Stimulated activated CD8-positive, alpha-beta memory T cell treated with anti-CD3 and anti-CD28 coated beads, Interleukin-15, amount 100 ng/mL, for 48 hours (primary cell): ENCODE measurements at places on chromosomes 12 and 14.

- DNase-seq: no peak
Measured at GRCh38 chr14:81849714-81850113, 316.1 kb upstream of the SEL1L start.

- no peak for DNase-seq
Measured at GRCh38 chr12:12582193-12582881, 19.7 kb upstream of the DUSP16 start.

DNA sequence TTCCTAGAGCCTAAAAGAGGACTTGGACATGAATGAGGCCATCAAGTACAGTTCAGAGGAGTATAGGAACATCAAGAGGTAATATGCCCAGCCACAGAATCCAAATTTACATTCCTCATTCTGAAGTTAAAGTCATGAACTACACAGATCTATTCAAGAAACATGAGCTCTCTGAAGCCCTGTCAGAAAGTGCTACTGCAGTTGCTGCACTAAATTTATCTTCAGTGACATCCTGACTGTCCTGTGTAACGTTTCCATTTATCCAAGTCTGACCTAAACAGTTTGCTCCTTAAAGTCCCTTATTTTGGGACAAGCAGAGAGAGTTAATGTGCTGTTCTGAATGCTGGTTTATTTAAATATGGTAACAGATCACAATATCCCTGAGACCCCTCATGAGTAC lies 28.2 kb downstream of the NEK9 start:
- no peak for DNase-seq

DNA sequence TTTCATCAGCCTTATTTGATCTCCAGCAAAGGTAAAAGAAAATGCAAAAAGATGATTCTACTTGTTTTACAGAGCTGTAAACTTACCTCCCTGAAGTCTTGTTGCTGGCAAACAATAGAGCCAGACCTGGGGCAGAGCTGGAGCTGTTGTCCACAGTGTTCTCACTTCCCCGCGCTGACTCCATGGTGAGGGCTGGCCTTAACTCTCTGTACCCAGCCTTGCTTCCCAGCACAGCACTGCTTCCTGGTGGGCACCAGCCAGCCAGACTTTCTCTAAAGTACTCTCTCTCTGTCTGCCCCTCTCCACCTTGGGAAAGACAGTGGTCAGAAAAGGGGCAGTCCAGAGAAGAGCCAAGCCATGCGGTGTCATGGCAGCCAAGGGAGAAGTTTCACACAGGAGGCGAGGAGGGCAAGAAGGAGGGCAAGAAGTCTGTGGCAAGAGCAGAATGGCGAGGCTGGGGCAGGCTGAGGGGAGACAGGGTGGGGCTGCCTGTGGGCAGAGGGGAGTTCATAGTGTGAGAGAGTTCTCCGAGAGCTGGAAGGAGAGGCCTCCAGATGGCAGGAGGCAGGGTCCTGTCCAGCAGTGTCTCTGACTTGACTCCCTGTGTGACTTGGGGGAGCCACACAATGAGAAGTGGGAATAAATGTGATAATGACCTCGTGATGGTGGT lies 9.3 kb downstream of the EVL start:
- no peak for DNase-seq

- no peak for DNase-seq
Measured at GRCh38 chr12:12221560-12221959, 45.3 kb downstream of the LRP6 start.

GRCh38 chr14:69937367-69938081 lies 58.3 kb downstream of the SMOC1 start:
- DNase-seq: no peak

DNA sequence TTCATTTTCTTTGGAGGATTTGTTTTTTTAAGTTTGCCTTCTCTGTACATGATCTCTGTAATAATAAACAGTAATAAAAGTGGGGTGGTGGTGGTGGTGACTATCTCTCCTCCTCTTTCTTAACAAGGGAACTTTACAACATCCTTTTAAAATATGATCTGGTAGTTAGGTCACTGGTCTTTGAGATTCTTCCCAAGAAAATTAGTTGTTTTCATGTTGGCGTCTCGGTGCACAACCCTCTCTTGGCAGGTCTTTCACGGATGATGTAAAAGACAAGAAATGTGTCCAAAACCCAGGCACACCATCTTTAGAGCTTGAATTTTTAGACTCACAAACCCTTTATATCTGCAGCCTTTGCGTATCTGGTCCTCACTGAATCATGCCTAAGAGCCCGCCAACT lies 488.5 kb upstream of the TBX3 start:
- DNase-seq: no peak

DNA sequence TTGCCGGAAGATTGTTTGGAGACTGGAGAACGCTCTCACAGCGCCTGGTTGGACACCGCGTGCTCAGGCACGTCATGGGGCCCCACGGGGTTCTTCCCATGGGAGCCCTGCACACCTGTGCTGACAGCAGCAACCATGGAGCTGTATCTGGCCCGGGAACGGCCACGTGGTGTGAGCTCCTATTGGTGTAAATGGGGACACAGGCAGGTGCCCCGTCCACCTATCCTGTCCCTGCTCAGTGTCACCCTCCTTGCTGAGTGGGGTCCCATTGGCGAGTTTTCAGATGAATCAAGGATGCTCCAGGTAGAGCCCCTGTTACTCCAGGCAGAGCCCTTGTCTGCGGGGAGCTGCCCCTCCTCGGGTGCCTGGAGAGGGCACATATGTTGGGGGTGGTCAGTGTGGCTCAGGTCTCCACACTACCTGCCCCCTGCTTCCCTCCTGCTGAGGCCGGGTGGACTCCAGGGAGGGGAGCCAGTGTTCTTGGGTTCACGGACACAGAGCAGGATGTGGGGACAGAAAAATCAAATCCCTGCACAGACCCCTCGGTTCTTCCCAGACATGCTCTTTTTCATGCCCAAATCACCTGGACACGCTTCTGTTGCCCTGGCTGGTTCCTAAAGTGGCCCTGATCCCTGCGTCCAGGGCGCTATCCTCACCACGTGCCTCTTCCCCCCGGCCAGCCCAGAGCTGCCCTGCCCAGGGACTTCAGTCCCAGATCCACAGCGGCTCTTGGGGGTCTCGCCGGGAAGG lies 250.1 kb downstream of the ADGRD1 start:
- DNase-seq: no peak

DNA sequence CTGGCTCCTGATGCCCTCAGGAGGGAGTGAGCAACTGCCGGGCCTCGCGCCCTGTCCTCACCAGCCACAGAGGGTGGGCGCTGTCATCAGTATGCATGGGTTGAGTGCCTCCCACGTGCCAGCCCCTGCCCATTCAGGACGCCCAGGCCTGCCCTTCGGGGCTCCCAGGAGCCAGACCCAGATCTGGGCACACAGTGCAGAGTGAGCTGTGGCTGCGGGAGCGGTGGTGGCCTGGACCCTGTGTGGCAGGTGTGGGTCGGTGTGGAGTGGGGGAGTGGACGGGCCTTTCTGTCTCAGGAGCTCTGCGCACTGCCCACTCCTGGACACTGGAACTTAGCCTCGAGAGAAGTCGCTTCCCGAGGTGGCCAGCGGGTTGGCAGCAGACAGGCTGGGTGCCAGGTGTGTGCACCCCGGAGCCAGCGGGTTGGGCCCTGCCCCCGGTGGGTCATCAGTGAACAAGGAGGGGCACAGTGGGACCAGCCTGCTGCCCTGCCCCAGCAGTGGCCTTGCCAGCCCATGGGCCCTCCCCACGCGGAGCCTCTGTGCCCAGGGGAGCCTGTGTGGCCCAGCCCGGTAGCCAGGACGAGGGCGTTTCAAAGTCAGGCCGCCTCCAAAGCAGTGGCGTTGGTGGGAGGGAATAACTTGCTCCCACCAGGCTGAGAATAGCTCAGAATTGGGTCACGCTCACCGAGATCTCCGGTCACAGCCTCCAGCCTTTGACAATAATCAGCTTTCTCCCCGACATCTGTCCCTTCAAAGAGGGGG lies 9.5 kb downstream of the TRMT61A start:
- DNase-seq: no peak

- DNase-seq: no peak
Measured at GRCh38 chr14:31300883-31301282, 93.3 kb upstream of the HECTD1 start.

GRCh38 chr14:103556946-103557758 lies 5.3 kb downstream of the BAG5 start:
- DNase-seq: no peak

DNA sequence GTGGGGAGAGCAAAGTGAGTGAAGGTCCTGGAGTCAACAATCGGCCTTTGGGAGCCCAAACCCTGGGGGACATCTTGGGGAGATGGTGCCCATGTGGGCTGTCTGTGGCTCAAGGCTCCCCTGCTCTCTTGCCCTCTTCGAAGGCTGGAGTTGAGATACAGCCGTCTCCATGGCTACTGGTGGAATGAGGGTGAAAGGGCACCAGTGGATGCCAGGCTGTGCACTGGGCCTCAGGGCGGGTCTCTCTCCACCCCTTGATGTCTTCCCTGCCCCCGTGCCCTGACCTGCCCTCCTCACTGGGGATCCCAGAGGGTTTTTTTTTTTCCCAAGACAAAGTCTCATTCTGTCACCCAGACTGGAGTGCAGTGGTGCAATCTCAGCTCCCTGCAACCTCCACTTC lies 2.0 kb upstream of the ANKRD9 start:
- no peak for DNase-seq

DNA sequence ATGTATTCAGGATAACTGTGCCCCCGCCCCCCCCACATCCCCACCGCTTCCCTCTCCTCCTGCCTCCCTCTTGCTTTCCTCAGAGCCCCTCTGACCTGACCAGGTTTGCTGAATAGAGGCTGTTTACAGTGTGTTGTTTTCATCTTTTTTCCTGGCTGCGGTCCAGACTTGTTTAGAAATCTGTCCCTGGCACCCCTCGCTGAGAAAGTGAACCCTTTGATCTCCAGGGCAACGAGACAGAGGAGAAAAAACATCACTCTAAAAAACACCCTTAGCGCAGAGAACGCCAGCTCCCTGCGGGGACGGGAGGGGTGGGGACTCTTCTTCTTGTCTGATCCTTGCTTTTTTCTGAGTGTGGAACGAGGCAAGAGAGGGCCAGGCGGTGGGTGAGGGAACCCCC lies 22.5 kb downstream of the SDS start:
- no peak for DNase-seq

- no peak for DNase-seq
Measured at GRCh38 chr14:77475432-77476115, 17.7 kb downstream of the AHSA1 start.

- no peak for DNase-seq
Measured at GRCh38 chr12:116598311-116599284, 39.4 kb downstream of the MAP1LC3B2 start.

DNA sequence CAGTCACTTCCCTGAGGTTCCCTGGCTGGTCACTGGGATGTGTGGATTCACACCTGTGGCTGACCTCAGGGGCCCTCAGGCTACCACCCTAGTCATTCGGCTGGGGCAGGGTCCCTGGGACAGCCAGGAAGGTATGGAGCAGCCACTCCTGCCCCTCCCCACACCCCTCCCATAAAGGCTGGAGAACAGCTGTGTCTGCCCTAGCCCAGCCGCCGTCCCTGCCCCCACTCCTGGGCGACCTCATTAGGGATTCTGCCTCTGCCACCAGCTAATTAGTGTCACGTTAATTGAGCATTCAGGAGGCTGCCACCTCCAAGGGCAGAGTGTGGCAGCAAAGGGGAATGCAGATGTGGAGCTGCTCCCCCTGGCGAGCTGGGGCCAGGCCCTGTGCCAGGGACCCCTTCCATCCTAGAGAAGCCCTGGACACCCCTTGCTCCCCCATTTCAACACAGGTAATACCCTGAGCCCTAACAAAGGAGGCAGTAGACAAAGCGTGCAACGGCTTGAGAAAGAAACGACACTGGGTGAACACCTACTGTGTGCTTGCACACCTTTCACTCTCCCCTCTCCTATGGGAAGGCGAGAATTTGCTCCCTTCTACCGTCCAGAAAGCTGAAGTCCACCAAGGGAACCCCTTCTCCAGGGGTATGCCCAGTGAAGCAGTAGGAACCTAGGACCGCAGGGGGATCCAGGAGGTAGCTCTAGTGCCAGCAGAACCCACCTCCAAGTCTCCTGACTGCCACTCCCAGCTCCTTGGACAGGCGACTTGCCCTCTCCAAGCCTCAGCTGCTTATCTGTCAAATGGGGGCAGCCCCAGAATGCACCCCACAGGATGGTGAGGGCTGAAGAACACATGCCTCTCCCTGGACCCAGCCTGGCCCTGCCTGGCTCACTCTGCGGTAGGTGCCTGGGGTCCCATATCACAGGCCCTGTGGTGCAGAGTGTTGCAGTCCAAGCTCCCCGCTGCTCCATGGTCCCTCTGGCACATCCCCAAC lies 45.1 kb downstream of the FAM222A start:
- no peak for DNase-seq

- no peak for DNase-seq
Measured at GRCh38 chr12:41768456-41768855, 376.2 kb downstream of the GXYLT1 start.

- DNase-seq: no peak
Measured at GRCh38 chr12:109289551-109289950, 19.5 kb downstream of the FOXN4 start.

DNA sequence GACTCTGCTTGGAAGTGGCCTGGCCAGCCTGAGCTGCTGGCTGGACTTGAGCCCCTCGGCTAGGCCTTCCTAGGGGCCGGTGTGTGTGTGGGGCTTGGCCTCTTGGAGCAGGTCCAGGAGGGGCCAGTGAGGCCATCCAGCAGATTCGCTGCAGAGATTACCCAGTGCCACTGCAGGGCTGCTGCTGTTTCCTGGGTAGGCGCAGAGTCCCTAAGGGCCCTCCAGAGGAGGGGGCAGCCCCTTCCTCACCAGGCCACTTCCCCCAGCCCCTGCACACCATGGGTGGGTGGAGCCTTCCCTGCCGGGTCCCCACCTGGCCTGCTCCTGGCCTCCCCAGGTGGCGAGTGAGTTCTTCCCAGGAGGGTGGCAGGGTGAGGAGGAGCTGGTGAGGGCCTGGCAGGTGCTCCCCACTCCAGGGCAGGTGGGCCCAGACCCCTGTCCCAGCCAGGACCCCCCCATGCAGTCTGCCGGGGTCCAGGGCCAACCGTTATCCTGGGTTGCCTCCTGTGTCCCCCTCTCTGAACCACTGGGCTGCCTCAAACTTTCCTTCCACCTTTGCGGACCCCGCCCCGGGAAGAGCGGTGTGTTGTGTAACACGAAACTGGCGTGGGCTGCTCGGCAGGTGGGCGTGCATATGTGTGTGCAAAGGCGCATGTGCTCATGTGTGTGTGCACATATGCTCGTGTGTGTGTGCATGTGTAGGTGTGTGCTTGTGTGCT lies 25.1 kb downstream of the ASPG start:
- DNase-seq: no peak

GRCh38 chr14:23442721-23443356 lies 7.4 kb upstream of the MYH7 start:
- DNase-seq: no peak

- no peak for DNase-seq
Measured at GRCh38 chr14:97369901-97370300, 572.7 kb downstream of the VRK1 start.

DNA sequence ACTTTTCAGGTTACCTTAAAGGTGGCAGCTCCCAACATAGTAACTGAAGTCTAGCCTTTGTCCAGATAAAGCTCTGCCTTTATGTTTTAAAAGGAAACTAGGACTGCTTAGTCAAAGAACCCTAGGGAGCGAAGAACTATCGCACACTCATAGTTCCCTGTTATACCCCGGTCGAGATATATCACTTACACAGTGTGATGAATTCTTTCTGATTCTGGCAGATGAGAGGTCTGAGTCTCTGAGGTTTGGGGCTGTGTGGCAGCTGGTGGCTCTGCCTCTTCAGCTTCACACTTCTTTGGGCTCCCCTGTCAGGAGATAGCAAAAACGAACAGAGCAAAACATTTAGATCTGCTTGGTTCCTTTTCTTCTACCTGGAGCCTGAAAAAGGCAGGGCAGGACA lies 17.0 kb downstream of the ACIN1 start:
- DNase-seq: no peak

GRCh38 chr12:99523853-99524252 lies 123.7 kb upstream of the GARIN6 start:
- no peak for DNase-seq

GRCh38 chr14:103115845-103116572 lies 7.3 kb upstream of the TNFAIP2 start:
- DNase-seq: no peak

GRCh38 chr12:54140588-54141388 lies 48.0 kb downstream of the SMUG1 start:
- DNase-seq: no peak
